ENCODE measurements at places on chromosomes 16 and 17.
A peak's percentile ranks its signal among the peaks of the same experiment; 100 is the strongest.

GRCh38 chr17:35942588-35943186 lies 826 bp downstream of the LYZL6 start:
- no peak for DNase-seq

DNA sequence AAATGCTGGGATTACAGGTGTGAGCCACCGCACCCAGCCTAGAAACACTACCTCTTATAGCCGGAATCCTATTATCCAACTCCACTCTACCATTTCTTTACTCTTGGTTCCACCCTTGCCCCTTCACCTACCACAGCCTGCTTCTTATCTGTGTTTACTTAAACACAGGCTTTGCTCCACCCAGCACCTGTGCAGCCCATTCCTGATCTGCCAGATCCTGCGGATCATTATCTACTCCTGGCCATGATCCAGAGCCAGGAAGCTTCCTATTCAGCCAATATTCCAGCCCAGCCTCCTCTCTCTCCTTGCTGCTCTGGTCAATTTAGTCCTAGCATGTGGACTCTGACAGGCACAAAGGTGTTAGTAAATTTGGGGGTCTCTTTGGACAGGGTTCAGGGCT lies 98.8 kb upstream of the MED13 start:
- no peak for DNase-seq

DNA sequence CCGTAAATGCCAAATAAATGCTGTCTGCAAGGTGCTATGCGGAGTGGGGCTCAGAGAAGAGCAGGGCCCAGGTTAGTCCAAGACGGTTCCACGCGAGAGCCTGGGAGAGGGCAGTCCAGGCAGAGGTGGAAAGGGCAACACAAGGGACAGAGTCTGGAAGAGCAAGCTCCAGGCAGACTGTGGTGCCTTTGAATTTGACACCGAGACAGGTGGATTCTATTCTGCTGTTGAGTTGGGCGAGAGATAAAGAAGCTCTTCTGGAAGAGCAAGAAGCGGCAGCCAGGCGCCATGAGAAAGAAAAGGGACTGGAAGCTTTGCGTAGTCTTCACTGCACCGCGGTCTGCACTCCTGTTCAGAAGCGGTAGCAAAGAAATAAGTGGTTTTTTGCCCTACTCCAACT lies 55.6 kb downstream of the CYTH1 start:
- DNase-seq, result no peak

DNA sequence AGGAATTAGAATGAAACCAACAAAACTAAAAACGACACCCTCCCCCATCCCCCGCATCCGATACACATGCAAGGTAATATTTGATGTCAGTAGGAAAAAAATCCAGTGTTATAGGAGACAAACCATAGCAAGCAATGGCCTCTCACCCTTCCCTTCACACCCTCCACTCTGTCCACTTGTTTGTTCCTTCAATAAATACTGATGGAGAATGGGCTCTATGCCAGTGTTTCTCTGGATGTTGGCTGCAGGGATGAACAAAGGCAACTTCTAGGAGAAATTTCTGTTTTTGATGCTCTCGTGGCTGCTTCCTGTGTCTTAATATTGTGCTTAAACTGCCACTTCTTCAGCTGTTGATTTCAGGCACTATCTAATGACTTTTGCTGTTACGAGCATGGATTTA lies 98.8 kb downstream of the WWOX start:
- peak; percentile 17 for DNase-seq

GRCh38 chr16:70582280-70582978 lies 58.8 kb downstream of the SF3B3 start:
- DNase-seq, result no peak

- DNase-seq, result no peak
Measured at GRCh38 chr17:31919802-31920525, 16.8 kb upstream of the SUZ12 start.

DNA sequence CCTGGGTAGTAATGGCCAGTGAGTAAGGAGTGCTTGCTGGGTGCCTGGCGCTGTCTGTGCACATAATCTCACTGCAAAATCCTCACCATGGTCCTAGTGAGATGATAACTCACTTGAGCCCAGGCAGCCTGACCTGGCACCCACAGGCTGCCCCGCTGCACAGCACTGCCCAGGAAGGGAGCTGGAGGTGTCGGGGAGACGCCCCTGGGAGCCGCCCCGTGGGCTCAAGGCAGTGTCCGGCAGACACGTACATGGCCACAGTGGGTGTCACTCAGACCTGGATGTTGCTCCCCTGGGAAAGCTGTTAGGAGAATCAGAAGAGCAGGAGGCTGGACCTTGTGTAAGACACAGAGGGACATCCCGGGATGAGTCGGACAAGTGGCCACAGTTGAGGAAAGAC lies 44.2 kb downstream of the BEAN1 start:
- DNase-seq, result no peak

- DNase-seq, result no peak
Measured at GRCh38 chr17:45263477-45263860, 1.6 kb upstream of the SPATA32 start.

DNA sequence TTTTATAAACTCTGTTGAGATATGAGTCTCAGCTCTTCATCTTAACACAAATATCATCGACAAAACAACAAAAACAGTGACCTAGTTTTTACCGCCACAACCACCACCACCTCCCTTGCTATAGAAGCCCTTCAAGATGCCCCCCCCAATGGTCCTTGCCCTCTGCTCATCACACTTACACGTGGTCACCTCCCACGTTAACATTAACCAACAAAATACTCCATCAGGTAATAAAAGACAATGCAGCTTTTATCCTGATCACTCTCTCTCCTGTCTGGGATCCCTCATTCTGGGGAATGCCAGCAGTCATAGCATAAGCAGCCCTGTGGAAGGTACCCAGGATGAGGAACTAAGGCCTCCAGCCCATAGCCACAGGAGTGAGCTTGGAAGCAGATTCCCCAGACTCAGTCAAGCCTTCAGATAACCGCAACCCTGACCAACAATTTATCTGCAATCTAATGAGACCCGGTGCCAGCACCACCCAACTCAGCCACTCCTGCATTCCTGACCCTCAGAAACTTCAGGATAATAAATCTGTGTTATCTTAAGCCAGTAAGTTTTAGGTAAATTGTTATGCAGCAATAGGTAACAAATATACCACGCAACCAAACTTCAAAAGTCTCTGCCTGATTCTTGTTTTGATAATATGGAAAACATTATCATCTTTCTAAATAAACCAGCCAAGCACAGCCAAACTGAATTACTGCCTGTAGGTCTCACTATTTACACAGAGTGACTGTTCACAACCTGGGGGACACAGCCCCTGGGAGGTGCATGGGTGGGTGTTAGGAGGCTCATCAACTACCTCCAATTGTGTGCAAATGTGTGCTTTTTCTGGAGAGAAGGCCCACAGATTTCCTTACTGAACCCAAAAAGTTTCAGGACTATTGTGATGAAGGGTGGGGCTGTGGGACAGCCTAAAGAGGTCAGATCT lies 6.1 kb downstream of the PECAM1 start:
- DNase-seq, result no peak

DNA sequence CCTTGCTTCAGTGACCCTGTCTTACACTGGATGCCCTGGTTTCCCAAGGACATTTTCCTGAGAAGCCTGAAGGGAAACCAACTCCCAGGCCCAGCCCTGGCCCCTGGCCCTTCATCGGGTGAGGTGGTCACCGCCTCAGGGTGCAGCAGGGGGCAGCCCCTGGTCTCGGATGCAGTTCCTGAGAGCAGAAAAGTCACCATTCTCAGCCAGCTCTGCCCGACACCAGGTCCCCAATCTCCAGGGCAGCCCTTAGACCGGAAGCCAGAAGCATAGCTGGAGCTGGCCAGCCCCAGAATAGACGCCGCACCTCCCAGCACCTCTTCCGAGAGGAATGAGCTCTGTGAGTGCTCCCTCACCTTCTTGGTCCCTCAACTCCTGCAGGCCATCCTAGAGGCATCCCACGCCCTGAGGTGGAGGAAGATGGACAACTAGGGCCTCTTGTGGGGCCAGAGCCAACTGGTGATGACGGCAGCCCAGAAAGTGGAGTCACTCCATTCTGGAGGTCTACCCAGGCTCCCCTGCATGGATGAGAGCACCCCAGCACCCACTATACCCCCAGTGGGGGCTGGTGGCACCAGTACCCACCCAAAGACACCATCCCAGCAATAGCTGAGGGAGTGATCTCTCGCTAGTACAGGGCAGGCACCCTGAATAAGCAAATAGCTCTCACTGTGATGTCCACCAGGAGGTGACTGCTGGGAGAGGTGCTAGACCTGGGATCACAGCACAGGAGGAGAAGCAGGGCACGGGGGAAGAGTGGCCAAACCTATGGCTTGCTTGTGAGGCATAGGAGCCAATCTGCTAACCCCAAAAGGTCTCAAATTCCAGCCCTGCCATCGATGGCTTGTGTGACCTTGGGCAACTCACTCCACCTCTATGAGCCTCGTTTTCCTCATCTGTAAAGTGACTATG lies 56.2 kb downstream of the TK2 start:
- DNase-seq, result no peak

- no peak for DNase-seq
Measured at GRCh38 chr17:18028114-18028951, 10.6 kb downstream of the ATPAF2 start.

DNA sequence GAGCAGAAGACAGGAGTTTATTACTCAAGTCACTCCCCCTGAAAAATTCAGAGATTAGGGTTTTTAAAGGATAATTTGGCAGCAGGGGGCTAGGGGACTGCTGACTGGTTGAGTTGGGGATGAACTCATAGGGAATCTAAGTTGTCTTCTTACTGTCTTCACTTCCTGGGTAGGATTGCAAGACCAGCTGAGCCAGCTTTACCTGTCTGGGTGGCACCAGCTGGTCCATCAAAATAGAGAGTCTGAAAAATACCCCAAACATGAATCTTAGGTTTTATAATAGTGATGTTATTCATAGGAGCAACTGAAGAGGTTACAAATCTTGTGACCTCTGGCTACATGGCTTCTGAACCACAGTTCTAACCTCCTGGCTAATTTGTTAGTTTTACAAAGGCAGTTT lies 157.9 kb downstream of the PPM1E start:
- DNase-seq, result no peak

GRCh38 chr16:62014319-62014923 lies 21.8 kb downstream of the CDH8 start:
- DNase-seq, result no peak

DNA sequence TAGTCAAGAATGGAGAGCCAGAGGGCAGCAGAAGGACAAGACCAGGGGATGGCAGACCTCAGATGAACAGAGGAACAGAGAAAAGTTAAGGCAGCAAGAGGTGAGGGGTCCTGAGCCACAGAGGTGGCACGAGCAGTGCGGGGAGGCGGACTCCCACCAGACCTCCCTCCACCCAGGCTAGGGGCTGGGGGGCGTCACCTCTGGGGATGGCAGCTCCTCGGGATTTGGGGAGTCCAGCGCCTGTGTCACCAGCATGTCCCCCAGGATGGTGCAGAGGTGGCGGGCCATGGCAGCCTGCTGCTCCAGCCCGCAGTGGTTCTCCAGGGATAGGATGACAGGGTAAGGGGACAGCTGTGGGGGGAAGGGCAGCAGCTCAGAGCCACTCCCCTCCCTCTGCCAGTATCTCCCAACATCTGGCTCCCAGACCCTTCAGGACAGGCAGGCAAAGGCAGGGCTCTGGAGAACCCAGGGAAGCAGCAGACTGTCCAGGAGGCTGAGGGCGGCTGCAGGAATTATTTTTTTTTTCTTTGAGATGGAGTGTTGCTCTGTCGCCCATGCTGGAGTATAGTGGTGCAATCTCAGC lies 15.8 kb downstream of the PLCD3 start:
- no peak for DNase-seq

- no peak for DNase-seq
Measured at GRCh38 chr17:74951680-74952421, 16.2 kb downstream of the OTOP3 start.

- no peak for DNase-seq
Measured at GRCh38 chr17:57455063-57455914, 199.0 kb downstream of the MSI2 start.

GRCh38 chr16:12535535-12536411 lies 267.9 kb downstream of the CPPED1 start:
- no peak for DNase-seq

DNA sequence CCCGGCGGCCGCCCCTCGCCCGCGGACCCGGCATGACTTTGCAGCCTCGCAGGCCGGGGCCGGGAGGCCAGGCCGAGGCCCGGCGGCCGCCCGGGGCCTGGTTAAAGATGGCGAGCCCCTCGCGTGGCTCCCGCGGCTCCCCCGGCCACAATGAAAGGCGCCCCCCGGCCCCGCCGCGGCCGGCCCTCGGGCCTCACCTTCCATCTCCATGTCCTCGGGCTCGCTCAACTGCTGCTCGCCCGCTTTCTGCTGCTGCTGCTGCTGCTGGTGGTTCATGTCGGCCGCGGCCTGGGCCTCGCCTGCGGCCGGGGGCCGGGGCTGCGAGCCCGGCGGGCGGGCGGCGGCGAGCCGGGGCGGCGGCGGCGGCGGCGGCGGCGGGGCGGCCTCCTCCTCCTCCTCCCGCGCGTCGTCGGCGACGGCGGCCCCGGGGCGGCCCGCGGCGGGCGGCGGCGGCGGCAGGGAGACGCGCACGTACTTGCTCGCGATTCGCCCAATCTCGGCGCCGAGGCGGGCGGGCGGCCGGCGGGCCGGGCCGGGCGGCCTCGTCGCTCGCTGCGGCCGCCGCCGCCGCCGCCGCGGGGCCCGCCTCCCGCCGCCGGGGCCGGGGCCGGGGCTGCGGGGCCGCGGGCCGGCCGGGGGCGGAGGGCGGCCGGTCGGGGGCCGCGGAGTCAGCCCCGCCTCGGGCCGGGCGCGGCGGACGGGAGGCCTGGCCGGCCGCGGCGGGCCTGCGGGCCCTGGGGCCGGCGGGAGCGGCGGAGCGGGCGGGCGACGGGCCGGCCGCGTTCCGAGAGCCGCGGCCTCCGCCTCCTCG lies 491 bp downstream of the USP7 start:
- DNase-seq, result no peak

DNA sequence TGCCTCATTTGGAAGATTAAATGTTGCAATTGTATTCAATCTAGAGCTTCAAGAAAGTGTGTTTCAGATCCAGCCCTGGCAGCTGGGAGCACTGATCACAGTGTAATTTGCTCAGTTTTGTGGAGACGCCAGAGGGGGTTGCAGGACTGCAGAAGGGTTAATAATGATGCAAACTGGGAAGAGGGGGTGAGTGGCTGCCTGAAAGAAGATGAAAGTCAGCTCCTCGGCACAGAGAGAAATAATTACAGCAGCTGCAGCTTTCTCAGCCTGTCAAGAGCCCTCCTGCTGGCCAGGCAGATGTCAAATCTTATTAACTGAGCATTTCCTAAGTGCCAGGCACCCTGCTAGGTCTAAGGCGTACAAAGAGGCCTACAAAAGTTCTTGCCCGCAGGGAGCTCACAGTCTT lies 97.7 kb downstream of the ZNF18 start:
- DNase-seq, result no peak

GRCh38 chr17:42547001-42547461 lies 5.7 kb upstream of the HSD17B1 start:
- DNase-seq, result no peak

GRCh38 chr17:9557857-9558256 lies 17.8 kb downstream of the STX8 start:
- no peak for DNase-seq

All from hypothalamus (tissue), 51 donors.